Fibroblast of mammary gland (primary cell): ENCODE measurements at places on chromosomes 11 and 22.

DNA sequence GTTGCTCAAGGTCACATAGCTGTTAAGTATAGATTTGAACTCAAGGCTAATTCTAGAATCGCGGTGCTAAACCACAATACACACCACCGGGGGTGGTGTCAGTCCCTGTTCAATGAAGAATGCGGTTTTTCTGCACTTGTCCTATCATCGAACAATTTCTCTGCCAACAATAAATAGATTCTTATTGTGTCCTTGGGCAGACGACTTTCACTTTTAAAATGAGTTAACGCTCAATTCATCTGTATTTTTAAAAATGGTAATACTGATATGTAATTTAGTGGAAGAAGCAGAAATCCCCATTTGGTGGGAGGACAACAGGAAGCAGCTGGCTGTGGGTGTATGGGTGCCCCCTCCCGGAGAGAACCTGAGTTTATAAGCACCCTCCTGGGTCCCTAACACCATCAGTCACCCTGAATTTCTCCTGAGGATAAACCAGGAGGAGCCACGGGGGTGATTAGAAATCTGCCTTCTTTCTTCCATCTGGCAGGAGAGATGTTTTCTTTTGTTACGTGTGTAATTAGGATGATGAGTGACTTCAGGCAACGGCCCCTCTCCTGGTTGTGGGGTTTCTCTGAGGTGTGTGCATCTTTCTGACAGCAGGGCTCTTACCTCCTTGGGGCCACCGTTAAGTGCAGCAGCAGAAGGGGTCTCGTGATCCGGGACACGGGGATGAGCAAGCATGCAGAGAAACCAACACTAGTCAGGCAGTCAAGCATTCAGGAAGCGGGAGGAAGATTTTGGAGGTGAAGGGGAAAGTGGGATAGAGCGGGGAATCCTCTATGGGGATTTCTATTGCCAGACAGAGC lies 87.7 kb downstream of the GRAMD1B start:
- DNase-seq, result no peak

- DNase-seq, result no peak
Observed at GRCh38 chr11:130487924-130488815, 39.7 kb downstream of the ADAMTS15 start.

- peak; percentile 66 for DNase-seq
Observed at GRCh38 chr11:122100756-122101080, 15.3 kb downstream of the BLID start.

DNA sequence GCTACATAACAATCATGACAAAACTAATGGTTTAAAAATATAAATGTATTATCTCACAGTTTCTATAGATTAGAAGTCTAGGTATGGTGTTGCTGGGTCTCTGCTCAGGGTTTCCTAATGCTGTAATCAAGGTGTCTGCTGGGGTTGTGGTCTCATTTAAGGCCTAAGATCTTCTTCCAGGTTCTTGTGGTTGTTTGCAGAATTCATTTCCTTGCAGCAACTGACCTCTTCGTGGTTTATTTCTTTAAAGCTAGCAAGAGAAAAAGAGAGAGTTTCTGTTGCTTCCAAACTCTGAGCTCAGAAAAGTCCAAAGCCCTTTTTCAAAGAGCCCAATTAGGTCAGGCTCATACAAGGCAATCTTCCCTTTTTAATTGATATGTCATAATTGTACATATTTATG lies 452.7 kb upstream of the CCDC179 start:
- DNase-seq, result no peak

DNA sequence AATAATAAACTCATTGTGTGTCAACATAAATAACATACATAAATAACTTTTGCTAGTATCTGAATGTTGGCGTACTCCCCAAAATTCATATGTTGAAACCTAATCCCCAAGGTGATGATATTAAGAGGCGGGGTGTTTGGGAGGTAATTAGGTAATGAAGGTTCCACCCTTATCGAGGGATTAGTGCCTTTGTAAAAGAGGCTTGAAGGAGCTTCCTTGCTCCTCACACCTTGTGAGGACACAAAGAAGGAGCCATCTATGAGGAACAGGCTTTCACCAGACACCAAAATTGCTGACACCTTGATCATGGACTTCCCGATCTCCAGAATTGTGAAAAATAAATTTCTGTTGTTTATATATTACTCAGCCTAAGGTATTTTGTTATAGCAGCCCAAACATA lies 33.9 kb upstream of the CXCR5 start:
- DNase-seq, result no peak

DNA sequence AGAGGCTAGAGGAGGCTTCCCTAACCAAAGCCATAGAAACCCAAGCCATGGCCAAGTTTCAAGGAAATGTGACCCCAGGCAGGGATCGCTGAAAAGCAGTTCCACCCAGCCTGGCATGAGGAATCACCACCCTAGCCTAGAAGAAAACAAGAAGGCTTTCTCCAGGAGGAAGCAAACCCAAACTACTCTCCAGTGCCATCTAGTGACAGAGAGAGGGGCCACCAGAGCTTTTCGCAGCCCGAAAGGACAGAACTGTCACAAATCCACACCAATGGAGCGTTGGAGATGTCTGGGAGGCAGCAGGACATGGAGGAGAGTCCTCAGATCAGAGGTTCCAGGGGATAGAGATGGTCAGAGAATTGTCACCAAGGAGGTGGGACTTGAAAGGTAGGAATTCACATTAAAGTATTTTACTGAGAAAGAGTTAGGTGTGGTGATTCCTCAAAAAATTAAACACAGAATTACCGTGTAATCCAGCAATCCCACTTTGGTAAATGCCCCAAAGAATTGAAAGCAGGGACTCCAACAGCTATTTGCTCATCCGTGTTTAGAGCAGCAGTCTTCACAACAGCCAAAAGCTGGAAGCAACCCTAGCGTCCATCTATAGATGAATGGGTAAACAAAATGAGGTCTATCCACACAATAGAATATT lies 67.3 kb upstream of the NUP50 start:
- DNase-seq, result peak; percentile 61

DNA sequence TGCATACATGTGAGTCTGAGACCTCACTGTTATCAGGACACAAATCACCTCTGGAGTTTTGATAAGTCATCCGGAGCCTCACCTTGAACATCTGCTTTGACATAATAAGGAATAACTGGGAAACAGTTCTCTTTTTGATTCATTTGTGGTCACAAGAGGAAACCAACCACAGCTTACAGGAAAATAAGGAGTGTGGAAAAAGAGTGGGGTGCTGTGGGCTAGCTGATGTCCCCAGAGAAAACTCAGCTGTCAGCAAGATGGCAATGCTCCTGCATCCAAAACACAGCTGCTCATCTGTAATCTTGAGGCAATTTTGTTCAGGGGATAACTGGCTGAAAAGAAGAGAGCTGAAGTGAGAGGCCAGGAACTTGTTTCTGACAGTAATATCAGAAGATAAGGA lies 416.4 kb upstream of the SYN3 start:
- DNase-seq, result no peak

DNA sequence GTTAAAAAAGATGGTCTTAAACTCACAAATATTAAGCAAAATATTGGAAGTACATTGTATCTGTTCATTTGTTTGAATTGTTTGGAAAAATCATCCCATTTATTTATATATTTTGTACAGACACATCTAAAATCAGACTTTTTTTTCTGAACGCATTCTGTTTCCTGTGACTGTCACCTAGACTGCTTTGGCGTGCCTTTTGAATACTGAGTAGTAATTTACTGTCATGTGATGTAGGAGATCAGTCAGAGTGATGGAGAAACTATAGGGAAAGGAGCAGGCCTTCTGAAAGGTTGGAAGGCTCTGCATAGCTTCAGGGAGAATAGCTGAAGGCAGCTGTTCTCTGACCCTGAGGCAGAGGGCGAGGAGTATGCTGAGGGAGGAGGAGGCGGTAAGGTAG lies 452.0 kb upstream of the ARHGAP42 start:
- DNase-seq, result no peak

DNA sequence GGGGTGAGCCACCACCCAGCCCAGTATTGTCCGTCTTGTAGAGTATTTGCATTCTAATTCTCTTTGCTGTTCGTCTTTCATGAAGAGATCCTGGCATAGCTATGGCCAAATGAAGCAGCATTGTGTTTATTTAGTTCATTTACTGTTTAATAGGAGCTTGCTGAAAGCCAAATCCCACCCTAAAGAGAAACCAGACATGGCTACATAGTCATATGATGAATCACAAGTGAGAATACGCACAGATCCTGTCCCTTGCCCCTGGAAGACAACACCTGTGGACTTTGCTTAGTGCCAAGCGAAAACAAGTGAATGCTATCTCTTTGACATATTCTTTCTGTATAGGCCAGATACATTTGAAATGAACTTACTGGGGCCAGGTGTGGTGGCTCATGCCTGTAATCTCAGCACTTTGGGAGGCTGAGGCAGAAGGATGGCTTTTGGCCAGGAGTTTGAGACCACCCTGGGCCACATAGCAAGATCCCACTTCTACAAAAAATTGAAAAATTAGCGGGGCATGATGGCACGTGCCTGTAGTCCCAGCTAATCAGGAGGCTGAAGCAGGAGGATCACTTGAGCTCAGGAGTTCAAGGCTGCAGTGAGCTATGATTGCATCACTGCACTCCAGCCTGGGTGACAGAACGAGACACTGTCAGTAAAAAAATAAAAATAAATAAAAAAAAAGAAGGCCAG lies 5.1 kb upstream of the ARFGAP3 start:
- peak; percentile 55 for DNase-seq

DNA sequence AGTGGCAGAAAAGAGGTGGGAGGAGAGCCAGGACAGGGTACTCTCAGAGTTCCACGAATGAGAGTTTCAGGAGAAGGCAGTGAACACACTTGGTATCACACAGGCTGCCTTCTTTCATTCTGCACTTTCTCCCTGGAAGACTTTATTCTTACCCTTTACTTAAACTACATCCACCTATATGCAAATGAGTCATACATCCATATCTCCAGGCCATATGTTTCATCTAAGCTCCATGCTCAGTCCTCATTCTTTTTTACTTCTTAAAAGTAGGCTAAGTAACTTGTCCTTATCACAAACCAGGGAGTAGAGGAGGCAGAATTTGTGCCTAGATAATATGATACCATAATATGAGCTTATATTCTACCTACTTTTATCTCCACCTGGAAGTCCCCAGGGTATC lies 6.2 kb upstream of the HYLS1 start:
- no peak for DNase-seq

GRCh38 chr11:132987936-132988335 lies 544.4 kb downstream of the OPCML start:
- DNase-seq, result no peak

GRCh38 chr22:20436768-20437612 lies 635 bp downstream of the SCARF2 start:
- DNase-seq, result peak; percentile 41
